ENCODE measurements at places on chromosomes 16 and 17. TPM values are rescaled to one million over a fixed set of nuclear protein-coding genes. Genes with fewer than 3 reads are reported as not detected.

DNA sequence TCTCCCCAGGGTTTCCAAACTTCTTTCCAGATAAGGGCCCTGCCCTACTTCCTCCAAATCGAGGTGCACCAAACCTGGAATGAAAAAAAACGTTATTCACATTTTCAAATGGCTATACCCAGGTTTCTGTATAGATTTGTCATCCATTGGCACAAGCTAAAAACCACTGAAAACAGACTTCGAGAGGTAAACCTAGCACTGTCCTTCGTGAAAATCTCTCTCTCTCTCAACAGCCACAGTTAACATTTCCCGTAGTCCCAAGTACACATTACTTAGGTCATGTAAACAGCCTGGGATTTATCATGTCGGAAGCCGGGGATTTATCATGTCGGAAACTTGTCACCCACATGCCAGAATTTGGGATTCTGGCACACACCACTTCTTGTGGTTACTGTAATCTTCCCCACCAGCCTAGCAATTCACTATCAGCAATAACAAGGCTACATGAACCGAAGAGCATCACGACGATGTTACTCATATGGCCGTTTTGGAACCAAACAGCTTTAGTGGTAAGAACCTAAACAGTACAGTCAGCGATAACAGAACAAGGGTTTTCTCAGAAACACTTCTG lies 1.2 kb downstream of the DDX5 start:
- H3K27ac ChIP-seq: peak overlapping the region; percentile 99
- H3K36me3 ChIP-seq: peaks cover 64% of the 10 kb centered on the region
- H3K27me3 ChIP-seq: no peaks in the 10 kb centered on the region
- DNase-seq: no peak
- H3K4me1 ChIP-seq: peaks cover 90% of the 10 kb centered on the region

GRCh38 chr17:44655983-44656710 lies at the start of gene MEIOC:
MEIOC (plus strand) TSS chr17:44656468; CDS start chr17:44656614, 146 bp downstream.
- no peaks in the 10 kb centered on the region for H3K36me3 ChIP-seq
- DNase-seq: no peak
- H3K27me3 ChIP-seq: peaks cover 83% of the 10 kb centered on the region
- H3K27ac ChIP-seq: no peak within 1 kb of the TSS

DNA sequence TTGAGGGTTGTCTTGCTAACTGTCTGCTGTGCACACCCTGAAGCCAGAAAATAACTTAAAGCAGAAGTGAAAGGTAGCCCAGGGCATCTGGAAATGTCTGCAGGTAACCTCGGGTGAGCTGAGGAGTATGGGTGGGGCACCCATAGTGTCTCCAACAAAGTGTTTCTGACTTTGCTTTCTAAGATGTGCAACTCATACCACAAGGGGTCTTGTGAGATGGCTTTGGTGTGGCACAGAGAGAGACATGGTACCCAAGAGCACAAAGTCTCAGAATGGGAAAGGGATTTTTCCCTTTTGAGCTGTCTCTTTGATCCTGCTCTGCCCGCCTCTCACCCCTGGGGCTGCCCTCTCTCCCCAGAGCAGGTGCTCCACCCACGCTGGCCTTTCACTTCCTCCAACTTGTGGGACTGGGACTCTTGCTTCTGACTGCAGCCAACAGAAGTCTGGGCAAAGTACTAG lies 6.9 kb downstream of the CHD9 start:
- no peaks in the 10 kb centered on the region for H3K36me3 ChIP-seq
- H3K4me1 ChIP-seq: peaks cover 77% of the 10 kb centered on the region
- H3K4me3 ChIP-seq: no peak overlapping the region
- peak overlapping the region; percentile 45 for H3K27ac ChIP-seq
- peak; percentile 49 for DNase-seq

DNA sequence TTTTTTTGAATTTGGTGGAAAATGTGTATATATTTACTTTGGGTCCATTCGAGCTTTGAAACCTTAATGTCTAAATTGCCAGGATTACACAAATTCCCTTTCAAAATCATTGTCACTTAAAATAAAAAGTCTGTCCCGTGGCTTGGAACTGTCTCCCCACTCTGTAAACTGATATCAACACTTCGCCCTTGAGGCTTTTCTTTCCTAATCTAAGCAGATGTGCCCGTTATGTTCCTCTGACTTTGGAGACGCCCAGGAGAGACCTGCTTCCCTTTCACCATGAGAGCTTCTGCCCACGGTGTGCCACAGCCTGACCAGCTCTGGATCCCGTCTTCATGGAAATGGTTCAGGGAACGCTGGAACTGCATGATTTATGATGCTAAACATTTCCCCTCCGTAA lies 151.3 kb downstream of the C16orf95 start:
- H3K27me3 ChIP-seq: peaks cover 40% of the 10 kb centered on the region
- H3K27ac ChIP-seq: no peak overlapping the region
- H3K4me3 ChIP-seq: no peak overlapping the region
- DNase-seq: no peak
- H3K36me3 ChIP-seq: no peaks in the 10 kb centered on the region

GRCh38 chr17:8122924-8123694 lies 797 bp downstream of the HES7 start:
- H3K4me1 ChIP-seq: peaks cover 83% of the 10 kb centered on the region
- H3K36me3 ChIP-seq: no peaks in the 10 kb centered on the region
- DNase-seq: no peak
- H3K4me3 ChIP-seq: peak overlapping the region; percentile 84
- H3K27me3 ChIP-seq: peaks cover 29% of the 10 kb centered on the region

GRCh38 chr16:3646348-3646920 lies 8.1 kb upstream of the DNASE1 start:
- H3K36me3 ChIP-seq: peaks cover 14% of the 10 kb centered on the region
- no peak overlapping the region for H3K27ac ChIP-seq
- no peak overlapping the region for H3K4me3 ChIP-seq
- H3K4me1 ChIP-seq: no peaks in the 10 kb centered on the region
- no peak for DNase-seq
- no peaks in the 10 kb centered on the region for H3K27me3 ChIP-seq

GRCh38 chr16:54062361-54063278 lies 224.0 kb downstream of the IRX3 start:
- DNase-seq: no peak
- peak overlapping the region; percentile 36 for H3K4me3 ChIP-seq
- H3K4me1 ChIP-seq: peaks cover 32% of the 10 kb centered on the region
- peak overlapping the region; percentile 20 for H3K27ac ChIP-seq

- no peaks in the 10 kb centered on the region for H3K4me1 ChIP-seq
- no peak overlapping the region for H3K27ac ChIP-seq
- H3K4me3 ChIP-seq: no peak overlapping the region
- H3K36me3 ChIP-seq: no peaks in the 10 kb centered on the region
- no peak for DNase-seq
Measured at GRCh38 chr16:12876778-12877177, 24.6 kb upstream of the SHISA9 start.

DNA sequence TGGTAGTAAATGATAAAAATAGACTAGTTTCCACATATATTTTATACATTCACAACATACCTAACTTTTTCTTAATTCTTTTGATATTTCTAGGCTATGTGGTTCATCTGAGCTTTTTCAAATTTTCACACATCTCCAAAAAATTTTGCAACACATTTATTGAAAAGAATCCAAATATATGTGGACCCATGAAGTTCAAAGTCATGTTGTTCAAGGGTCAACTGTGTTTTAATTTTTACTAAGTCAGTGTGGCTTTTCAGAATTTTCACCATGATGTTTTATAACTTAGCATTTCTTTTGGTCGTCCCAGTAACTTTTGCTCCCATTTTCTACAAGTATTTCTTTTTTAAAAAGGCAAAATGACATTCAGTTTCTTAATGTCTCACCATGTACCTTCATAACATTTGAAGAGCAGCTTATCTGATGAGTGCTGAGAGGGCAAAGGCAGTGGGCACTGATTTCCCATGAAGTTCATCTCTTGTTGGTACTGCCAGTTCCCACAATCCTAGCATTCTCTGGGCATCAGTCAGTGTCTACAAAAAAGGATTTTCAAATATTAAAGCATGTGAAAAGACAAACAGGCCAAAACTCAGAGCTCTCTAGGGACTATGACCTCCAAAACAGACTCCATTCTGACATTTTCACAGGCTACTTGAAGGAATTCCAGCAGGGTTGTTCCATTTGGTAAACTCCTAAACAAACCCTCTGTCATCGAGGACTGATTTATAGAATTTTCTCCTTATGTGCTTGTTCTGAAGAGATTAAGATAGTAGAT lies 80.3 kb downstream of the MRTFB start:
- H3K4me3 ChIP-seq: no peak overlapping the region
- peak overlapping the region; percentile 59 for H3K27ac ChIP-seq
- no peak for DNase-seq
- no peaks in the 10 kb centered on the region for H3K27me3 ChIP-seq

DNA sequence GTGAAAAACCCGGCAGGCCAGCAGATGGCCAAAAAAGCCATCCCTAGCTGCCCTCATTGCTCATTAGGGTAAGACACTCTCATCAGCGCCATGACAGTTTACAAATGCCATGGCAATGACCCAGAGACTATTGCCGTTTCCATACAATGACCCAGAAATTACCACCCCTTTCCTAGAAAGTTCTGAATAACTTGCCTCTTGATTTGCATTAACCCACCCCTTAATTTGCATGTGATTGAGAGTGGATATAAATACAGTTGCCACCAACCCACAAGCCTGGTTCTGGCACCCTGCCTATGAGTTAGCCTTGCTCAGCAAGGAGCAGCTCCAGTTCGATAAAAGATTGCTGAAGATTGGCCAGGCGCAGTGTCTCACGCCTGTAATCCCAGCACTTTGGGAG lies 16.1 kb upstream of the C16orf54 start:
- H3K4me1 ChIP-seq: no peaks in the 10 kb centered on the region
- H3K36me3 ChIP-seq: no peaks in the 10 kb centered on the region
- H3K27me3 ChIP-seq: peaks cover 10% of the 10 kb centered on the region
- H3K27ac ChIP-seq: no peak overlapping the region

DNA sequence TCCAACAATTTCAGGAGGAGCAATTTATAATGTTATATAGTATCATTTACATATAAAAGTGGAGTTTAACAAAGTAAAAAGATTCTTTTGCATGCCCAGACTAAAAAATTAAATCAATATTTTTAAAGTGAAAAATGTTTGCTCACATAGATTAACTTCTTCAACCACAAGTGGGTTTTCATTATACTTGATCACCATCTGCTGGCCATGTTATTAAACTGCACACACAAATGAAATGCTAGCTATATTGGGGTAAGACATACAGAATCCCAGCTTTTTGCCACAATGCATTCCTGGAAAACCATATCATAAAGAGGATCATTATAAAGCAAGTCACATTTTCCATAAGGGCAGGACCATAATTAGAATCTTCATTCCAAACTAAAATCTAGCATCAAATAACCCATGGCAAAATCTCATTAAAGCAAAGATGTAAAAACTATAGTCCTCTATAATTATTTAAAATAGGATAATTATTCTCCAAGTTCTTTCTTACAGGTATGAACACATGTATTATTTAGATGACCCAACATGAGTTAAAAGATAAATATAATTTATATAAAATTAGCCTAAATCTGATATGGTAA lies 26.3 kb downstream of the CEP112 start:
- DNase-seq: no peak
- peaks cover 7% of the 10 kb centered on the region for H3K4me1 ChIP-seq
- H3K27me3 ChIP-seq: no peaks in the 10 kb centered on the region
- no peak overlapping the region for H3K4me3 ChIP-seq

The KRTAP4-9 gene
- not detected for total RNA-seq

The MYADML2 gene
- total RNA-seq: 7.2 TPM

The TAT gene
- total RNA-seq: not detected

The CRYM gene
- total RNA-seq: 147 TPM

The PRSS22 gene
- not detected for total RNA-seq

The EXOC3L1 gene
- 3.9 TPM for total RNA-seq

The KRTAP3-1 gene
- total RNA-seq: not detected

The ABHD15 gene
- 5.9 TPM for total RNA-seq

Measured in left ventricle myocardium inferior (tissue), 1 donor.